ENCODE measurements at places on chromosomes 12 and 14.

DNA sequence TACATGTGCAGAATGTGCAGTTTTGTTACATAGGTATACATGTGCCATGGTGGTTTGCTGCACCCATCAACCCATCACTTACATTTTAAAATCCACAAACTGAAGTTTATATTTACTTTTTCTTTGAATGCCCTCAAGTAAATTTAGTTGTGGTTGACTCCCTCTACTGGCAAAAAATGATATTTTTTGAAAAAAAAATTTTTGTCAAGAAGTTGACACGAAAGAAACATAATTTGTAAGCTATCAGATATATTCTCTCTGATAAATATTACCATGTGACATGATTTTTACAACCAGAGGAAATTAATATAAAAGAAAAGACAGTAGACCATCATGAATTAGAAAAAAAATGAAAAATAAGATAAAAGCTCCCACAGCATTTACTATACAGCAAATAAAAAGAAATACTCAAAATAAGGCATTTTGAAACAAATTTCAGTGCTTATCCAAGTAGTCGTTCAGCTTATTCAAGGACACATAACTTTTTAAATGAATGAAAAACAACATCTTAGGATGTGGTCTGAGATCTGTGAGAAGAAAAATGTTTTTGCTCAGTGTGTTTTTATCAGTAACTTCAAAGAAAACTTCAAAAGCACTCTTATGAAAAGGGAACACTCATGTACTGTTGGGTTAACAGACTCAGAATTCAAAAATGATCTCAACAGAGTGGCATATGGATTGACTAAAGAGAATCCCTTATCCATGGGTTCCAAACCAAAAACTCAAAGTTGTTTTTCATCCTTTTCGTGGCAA is 30.0 kb upstream of the GRIP1 start:
- H3K27ac ChIP-seq = no peak overlapping the region
- H3K4me3 ChIP-seq = no peak overlapping the region
- no peaks in the 10 kb centered on the region for H3K36me3 ChIP-seq

GRCh38 chr12:13094367-13094766 is 9.1 kb downstream of the GSG1 start:
- DNase-seq = no peak
- H3K36me3 ChIP-seq = peaks cover 6% of the 10 kb centered on the region
- H3K27me3 ChIP-seq = peaks cover 29% of the 10 kb centered on the region
- peaks cover 18% of the 10 kb centered on the region for H3K4me1 ChIP-seq
- no peak overlapping the region for H3K4me3 ChIP-seq

GRCh38 chr12:91289906-91290305 is 107.3 kb upstream of the DCN start:
- no peaks in the 10 kb centered on the region for H3K36me3 ChIP-seq
- no peak overlapping the region for H3K4me3 ChIP-seq
- peaks cover 13% of the 10 kb centered on the region for H3K27me3 ChIP-seq
- H3K4me1 ChIP-seq = no peaks in the 10 kb centered on the region

DNA sequence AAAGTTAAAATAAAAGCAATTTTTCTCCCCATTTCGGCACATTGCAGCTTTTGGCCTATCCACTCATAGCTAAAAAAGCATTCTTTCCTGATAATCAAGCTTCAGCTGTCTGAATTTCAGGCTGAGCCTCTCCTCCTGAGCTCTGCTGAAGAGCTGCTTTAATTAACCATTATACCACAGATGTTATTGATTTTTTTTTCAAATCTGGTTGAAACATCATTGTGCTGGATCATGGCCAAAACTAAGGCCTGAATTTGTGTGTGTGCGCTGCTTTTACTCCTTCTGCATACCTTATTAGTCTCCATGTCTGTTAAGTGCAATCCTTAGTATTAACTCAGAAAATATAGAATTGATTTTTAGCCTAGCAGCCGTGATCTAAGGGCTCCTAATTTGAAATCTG is 52.3 kb downstream of the MBIP start:
- peaks cover 11% of the 10 kb centered on the region for H3K4me1 ChIP-seq
- H3K27ac ChIP-seq = no peak overlapping the region
- H3K36me3 ChIP-seq = peaks cover 4% of the 10 kb centered on the region
- no peak for DNase-seq

- H3K4me3 ChIP-seq = peak overlapping the region; percentile 7
- peaks cover 84% of the 10 kb centered on the region for H3K4me1 ChIP-seq
- peak overlapping the region; percentile 80 for H3K27ac ChIP-seq
- peaks cover 83% of the 10 kb centered on the region for H3K36me3 ChIP-seq
- no peak for DNase-seq
These were observed 184.4 kb upstream of the HIF1A start for GRCh38 chr14:61510736-61511557.

DNA sequence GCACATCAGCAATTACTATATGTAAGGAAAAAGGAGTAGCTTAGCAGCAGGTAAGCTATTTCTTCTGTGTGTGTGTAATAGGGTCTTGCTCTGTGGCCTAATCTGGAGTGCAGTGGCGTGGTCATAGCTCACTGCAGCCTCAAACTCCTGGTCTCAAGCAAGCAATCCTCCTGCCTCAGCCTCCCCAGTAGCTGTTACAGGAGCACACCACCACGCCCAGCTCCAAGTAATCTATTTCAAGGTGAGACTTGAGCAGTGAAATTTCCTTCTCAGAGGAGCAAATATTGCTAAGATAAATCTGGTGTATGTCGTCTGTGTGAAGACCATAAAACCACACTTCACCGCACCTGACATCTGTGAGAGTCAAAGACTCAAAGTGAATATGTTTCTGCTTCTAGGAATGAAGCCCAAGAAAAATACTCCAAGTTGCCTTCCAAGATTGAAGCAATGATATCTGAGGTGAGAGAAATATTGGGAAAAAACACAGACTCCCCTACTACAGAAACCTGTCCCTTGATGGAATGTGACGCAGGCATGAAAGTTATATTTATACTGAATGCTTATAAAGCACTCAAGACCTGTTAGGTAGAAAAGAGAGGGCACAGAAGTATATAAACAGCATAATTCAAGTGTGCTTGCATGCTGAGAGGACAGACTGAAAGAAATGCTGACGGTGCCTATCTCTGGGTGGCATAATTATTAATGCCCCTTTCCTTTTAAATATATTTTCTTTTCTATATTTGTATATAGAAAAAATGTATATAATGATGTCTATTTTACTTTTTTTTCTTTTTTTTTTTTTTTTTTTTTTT is 2.5 kb upstream of the SELPLG start:
- peak overlapping the region; percentile 99 for H3K27ac ChIP-seq
- no peaks in the 10 kb centered on the region for H3K27me3 ChIP-seq
- H3K4me3 ChIP-seq = peak overlapping the region; percentile 90
- H3K36me3 ChIP-seq = peaks cover 28% of the 10 kb centered on the region

GRCh38 chr12:27960821-27961220 is 11.7 kb downstream of the PTHLH start:
- H3K4me1 ChIP-seq = no peaks in the 10 kb centered on the region
- peaks cover 70% of the 10 kb centered on the region for H3K27me3 ChIP-seq
- no peaks in the 10 kb centered on the region for H3K36me3 ChIP-seq

DNA sequence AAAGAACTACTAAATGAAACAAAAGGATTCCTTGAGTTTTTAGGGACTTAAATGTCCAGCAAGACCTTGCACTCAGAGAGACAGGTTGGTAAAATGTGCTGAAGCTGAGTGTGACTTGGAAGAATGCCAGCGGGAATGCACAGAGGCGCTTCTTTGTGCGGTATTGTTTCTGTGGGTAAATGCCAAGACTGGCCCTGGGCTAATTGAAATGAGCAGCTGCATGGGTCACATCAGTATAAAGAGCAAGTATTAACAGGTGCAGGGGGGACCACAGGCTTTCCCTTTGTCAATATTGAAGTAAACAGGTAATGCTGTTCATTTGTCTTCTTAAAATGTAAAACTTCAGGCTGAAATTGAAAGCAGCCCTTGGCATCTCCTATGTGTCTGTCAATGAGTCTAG is 74.3 kb downstream of the LMO3 start:
- no peak overlapping the region for H3K4me3 ChIP-seq
- H3K27ac ChIP-seq = no peak overlapping the region
- DNase-seq = no peak
- no peaks in the 10 kb centered on the region for H3K36me3 ChIP-seq

DNA sequence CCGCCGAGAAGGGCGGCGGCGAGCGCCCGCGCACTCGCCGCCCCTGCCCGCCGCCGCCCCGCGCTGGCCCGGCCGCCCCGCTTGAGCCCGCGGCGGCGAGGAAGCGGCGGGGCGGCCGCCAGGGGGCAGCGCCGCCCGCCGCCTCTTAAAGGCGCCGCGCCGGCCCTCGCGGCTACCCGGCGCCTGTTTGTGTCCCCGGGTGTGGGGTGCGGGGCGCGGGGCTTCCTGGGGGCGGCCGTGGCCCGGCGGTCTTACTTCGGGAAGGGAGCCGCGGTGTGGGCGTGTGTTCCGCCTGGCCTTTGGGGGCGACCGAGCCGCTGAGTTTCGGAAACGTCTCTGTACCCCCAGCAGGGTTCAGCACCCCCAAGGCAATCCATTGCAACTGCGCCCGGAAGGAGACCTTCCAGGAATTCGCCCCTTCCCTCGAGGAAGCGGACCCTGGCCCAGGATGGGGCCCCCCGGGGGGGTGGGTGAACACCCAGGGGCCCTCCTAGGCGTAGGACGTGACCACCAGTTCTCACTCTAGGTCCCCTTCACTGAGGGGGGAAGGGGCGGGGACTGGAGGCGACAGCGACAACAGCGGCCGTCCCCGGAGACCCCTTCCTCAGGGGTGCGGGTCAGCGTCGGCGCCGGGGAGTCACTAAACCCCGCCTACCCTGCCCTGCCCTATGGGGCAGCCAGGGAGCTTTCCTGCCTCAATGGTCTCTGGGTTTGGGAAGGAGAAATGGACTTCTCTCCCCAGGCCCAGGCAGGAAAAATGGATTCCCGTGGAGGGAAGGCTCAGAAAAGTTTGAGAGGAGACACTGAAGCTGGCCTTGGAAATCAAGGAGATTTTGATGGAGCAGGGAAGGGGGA is at the start of gene ITPK1:
ITPK1 (minus strand) TSS at position 105 of the 855 bp plus-strand sequence. CDS start 762 bp downstream, outside the sequence.
- peak; percentile 21 for DNase-seq
- H3K27ac ChIP-seq = peak within 1 kb of the TSS; percentile 25
- no peaks in the 10 kb centered on the region for H3K27me3 ChIP-seq
- peak within 1 kb of the TSS; percentile 81 for H3K4me3 ChIP-seq
- H3K4me1 ChIP-seq = peaks cover 29% of the 10 kb centered on the region
- H3K36me3 ChIP-seq = peaks cover 9% of the 10 kb centered on the region

DNA sequence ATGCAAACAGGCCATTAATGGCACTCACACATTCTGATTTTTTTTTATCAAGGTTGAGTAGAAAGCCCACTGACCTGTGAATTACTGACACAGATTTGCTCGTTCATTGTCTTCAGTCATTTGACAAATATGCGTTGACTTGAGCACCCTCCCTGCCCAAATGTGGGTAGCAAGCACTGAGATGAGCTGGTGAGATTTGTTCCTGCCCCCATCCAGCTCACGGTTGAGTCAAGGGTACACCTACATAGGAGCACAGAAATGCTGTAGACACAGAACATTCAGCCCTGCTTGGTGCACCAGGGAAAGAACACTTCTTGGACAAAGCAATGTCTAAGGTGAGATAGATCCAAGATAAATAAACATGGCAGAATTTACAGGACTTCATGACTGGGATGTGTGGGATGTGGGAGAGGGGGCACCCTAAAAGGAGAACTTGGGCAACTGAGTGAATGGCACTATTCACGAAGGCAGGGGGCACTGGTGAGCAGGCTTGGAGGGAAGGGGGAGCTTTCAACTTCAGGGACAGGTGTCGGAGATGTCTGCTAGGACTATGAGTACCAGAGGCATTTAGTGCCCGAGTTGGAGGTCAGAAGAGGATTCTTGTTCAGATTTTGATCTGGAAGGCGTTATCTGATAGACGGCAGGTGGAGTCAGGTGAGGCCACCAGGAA is 213.4 kb downstream of the VRK1 start:
- H3K4me1 ChIP-seq = no peaks in the 10 kb centered on the region
- peaks cover 39% of the 10 kb centered on the region for H3K27me3 ChIP-seq
- DNase-seq = no peak
- peaks cover 2% of the 10 kb centered on the region for H3K36me3 ChIP-seq
- no peak overlapping the region for H3K27ac ChIP-seq
- H3K4me3 ChIP-seq = no peak overlapping the region

GRCh38 chr12:124389725-124390441 is 95.0 kb downstream of the RFLNA start:
- peak overlapping the region; percentile 82 for H3K27ac ChIP-seq
- no peak for DNase-seq
- H3K4me3 ChIP-seq = peak overlapping the region; percentile 64
- H3K36me3 ChIP-seq = peaks cover 21% of the 10 kb centered on the region
- peaks cover 43% of the 10 kb centered on the region for H3K4me1 ChIP-seq
- no peaks in the 10 kb centered on the region for H3K27me3 ChIP-seq

GRCh38 chr12:94771741-94772140 is 121.4 kb upstream of the TMCC3 start:
- H3K27ac ChIP-seq = no peak overlapping the region
- no peaks in the 10 kb centered on the region for H3K36me3 ChIP-seq
- peaks cover 70% of the 10 kb centered on the region for H3K27me3 ChIP-seq
- no peak overlapping the region for H3K4me3 ChIP-seq
- no peaks in the 10 kb centered on the region for H3K4me1 ChIP-seq

GRCh38 chr12:95326445-95326844 is 108.8 kb downstream of the VEZT start:
- H3K36me3 ChIP-seq = no peaks in the 10 kb centered on the region
- H3K4me3 ChIP-seq = no peak overlapping the region
- no peak for DNase-seq
- no peaks in the 10 kb centered on the region for H3K4me1 ChIP-seq
- no peak overlapping the region for H3K27ac ChIP-seq
- peaks cover 12% of the 10 kb centered on the region for H3K27me3 ChIP-seq

All from central memory CD8-positive, alpha-beta T cell (primary cell).